ENCODE measurements at places on chromosomes 5 and 9. TPM values are rescaled to one million over a fixed set of nuclear protein-coding genes. Genes with fewer than 3 reads are reported as not detected.

DNA sequence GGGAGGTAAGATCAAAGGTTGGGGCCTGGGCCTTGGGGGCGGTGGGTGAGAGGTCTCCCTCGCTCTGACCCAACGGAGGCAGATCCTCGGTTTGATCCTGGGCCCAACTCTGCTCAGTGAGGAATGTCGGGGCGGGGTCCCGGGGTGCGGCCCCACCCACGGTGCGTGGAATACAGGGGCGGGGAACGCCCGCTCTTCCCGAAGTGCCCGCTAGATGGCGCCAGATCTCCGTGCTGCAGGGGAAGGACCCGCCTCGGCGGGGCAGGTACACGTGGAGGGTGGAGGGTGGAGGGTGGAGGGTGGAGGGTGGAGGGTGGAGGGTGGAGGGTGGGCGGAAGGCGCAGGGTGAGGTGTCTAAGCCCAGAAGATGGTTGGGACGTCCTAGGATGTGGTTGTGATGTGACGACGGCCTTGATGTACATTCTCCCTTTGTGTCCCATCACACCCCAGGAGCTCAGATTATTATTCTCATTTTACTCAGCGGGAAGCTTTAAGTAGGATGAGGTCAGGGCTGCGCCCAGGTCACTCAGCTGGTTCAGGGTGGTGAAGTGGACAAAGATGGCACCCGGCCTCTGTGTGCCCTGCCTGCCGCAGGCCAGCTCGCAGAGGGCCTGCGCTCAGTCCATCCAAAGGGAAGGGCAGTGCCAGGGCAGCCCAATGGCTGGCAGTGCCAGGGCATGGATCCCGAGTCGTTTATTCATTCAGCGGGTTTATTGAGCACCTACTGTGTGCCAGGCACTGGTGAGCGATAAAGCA lies 9.4 kb upstream of the RPS14 start:
- peak; percentile 71 for DNase-seq

- no peak for DNase-seq
Observed at GRCh38 chr9:85528142-85528541, 213.6 kb downstream of the AGTPBP1 start.

GRCh38 chr5:1799602-1800471 lies at the start of gene MRPL36:
Gene MRPL36, minus strand, starts transcription at chr5:1799837. Its CDS starts 902 bp downstream, at chr5:1798935.
- DNase-seq: peak; percentile 96

GRCh38 chr9:95197692-95198271 lies 119.7 kb downstream of the FANCC start:
- no peak for DNase-seq

DNA sequence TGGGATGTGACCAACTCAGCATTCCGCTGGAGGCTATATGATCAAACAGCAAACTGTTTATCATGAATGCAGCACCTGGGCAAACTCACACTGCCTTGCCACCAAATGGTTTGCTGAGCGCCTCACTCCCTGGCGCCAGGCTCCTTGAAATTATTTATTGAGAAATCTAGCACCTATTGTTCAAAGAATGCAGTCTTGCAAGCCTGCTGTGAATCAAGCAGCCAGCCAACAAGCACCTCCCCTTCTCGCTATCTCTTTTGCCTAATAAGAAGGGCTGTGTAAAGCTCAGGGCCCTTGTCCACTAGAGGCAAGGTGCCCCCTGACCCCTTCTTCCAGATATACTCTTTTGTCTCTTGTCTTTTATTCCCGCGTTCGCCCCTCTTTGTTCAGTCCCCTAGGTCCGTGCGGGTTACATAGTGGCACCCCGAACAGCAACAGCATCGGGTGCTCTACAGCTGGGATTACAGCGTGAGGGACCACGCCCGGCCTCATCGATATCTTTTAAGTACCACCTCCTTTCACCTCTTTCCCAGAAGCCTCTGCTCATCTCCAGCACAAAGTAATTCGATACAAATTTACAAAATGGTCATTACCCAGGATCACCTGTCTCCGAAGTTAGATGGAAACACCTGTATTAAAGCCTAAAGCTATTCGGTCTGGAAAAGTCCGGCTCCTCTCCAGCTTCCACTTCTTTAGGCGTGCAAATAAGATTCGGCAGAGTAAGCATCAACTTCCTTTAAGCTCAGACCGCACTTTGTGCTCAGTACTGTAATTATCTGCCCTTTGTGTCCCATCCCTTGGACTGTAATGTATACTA lies 896 bp downstream of the RIGI start:
- DNase-seq: peak; percentile 19

GRCh38 chr9:129319938-129320481 lies 141.9 kb upstream of the IER5L start:
- no peak for DNase-seq

DNA sequence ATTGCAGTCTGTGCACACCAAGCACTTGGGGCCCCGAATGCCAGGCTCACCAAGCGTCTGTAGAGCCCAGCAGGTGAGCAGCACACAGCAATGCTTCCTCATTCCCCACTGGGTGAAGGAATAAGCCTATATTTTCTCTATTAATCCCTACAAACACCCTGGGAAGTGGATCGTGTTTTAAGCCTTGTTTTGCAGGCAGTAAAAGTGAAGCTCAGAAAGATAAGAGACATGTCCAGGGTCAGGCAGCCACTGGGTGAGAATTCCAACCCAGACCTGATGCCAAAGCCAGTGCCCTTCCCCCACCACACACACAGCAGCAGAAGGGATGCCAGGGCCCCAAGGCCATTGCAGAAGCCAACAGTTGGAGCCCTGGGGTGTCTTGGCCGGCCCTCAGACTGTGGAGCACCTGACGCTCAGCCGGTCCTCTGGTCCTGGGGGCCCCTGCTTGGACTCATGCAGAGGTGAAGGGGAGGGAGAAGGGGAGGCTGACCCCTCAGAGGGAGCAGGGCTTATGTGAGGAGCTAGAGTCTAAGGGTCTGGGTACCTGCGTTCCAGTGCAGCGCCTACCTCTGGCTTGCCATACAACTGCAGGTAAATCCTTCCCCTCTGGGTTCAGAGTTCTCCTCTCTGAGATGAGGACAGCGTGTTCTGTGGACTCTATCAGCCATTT lies 26.3 kb upstream of the SYNPO start:
- no peak for DNase-seq

DNA sequence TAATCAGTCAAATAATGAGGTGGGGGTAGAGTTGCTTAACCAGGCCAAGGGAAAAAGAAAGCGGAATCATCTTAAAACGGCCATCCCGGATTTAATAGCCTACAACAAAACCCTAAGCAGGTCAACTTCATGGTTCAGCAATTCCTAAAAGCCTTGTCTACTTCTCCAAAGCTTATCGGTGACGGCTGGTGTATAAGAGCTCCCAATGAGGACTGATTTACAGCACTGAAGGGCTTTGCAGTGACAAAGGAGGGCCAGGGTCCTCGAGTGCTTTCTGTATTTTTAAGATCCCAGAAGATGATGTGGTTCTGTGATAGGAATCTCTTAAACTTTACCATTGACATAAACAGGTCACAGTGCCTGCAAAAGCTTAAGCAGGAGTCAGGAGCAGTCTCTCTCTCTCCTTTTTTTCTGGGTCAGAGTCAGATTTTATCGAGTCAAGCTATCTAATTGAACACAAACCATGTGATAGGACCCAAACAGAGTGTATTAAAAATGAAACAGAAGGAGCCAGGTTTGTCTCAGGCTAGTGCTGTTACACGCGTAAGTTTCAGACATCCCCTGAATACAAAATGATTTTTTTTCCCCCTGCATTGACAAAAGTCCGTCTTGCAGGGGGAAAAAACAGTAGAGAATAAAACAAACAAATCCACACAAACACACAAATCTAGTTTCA lies 663.6 kb upstream of the ZNF608 start:
- DNase-seq: no peak

DNA sequence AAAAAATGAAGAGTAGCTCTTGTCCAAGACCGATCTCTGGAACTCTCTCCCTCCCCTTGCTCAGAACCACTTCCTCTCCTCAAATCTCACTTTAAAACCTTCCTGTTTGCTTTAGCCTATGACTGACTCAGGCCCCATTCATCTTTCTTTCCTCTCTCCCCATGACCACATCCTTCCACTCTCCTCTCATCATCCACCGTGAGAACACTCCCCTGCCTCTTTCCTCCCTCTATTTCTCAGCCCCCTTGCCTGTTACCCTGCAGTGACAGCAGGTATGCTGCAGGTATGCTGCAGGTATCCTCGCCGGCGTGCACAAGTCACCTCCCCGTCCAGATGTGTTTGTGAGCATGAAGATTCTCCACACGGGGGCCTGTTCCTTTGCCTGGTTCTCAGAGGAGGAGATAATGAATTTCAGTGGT lies 505.3 kb downstream of the CCDC171 start:
- DNase-seq: no peak

DNA sequence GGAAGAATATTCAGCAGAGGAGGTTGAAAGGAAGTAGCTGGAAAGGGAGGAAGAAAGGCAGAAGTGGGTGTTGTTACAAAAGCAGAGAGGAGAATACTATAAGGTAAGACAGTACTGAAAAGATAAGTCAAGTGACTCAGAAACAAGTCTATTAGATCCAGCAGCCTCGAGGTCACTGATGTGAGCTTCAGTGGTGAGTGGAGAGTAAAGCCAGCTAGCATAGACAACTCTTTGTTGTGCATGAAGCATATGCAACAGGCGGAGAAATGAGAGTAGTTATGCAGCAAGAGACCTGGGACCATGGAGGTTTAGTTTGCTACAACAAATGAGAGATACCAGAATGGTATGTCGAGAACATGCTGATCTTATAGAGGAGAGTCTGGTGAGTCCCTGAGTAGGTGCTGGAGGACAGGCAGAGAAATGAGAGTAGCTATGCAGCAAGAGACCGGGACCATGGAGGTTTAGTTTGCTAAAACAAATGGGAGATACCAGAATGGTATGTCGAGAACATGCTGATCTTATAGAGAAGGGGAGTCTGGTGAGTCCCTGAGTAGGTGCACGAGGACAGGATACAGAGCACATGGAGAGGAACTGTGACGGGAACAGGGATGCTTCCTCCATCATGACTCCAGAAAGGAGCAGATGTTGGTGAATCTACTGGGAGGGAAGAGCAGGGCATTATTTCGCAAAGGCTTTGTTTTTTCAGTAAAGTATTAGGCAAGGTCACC lies 36.0 kb downstream of the EQTN start:
- no peak for DNase-seq

- no peak for DNase-seq
Observed at GRCh38 chr9:93826905-93827544, 128.1 kb downstream of the BARX1 start.

DNA sequence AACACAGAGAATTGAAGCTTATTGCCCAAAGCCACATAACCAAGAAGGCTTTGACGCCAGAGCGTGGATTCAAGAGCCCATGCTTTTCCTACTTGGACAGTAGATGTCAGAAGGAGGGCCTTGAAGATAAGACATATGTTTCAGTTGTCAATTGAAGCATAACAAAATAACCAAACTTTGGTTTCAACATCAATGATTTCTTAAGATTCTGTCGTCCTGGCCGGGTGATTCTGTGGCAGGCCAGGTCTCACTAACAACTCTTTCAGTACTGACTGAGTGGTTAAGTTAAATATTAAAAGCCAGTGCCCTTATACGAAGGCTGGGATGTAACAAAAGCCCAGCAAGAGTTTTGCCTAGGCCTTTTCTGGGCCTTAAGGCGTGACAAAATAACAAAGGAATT lies 94.0 kb downstream of the RCL1 start:
- no peak for DNase-seq

GRCh38 chr5:171495122-171495700 lies 75.8 kb downstream of the FGF18 start:
- DNase-seq: no peak

PKD2L2 gene
- polyA plus RNA-seq: 0.74 TPM

GPR21 gene
- 0.39 TPM for polyA plus RNA-seq

TUSC1 gene
- polyA plus RNA-seq: 12.4 TPM

DDX4 gene
- polyA plus RNA-seq: 0.23 TPM

SLC45A2 gene
- 0.65 TPM for polyA plus RNA-seq

LMX1B gene
- 0.28 TPM for polyA plus RNA-seq

MTREX gene
- 58.0 TPM for polyA plus RNA-seq

ELAVL2 gene
- 2.7 TPM for polyA plus RNA-seq
